ENCODE measurements at places on chromosomes 5 and 9.

DNA sequence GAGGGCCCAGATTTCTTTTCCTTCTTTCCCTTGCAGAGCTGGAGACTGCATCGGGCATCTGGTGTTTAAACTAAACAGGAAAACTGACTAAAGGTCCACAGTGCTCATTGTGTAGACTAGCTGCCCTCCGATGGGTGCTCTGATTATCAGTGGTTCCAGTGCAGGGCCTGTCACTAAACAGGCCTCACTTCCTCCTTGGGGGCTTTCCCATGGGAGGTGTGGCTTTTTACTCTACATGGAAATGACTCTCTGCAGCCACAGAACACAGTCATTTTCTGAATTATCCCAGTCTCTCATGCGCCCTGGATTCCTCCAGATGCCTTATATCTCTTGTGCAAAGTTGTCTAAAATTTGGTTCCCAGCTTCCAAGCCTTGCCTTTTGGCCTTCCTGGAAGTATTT is 199.2 kb downstream of the TRIO start:
- DNase-seq = no peak

GRCh38 chr9:12785260-12785770 is 10.5 kb downstream of the LURAP1L start:
- DNase-seq = no peak

DNA sequence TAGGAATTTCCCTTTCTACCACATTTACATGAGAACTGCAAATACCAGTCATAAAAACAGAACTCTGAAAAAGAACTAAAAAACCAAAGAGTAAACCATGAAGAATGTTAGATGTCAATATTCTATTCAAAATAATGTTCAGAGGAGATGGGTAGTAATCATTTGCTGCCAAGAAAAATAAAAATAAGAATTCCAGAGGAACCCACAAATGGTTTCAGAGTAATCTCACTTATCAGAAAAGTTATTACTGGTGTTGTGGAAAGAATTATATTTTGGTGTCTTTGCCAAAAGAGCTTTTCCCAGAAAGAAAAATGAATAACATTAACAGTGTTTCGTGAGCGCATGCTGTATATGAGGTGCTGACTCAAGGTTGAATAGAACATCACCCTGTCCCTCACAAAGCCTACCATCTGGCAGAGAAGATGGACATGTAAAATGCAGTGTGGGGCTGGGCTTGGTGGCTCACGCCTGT is 35.6 kb downstream of the GPR21 start:
- DNase-seq = no peak

DNA sequence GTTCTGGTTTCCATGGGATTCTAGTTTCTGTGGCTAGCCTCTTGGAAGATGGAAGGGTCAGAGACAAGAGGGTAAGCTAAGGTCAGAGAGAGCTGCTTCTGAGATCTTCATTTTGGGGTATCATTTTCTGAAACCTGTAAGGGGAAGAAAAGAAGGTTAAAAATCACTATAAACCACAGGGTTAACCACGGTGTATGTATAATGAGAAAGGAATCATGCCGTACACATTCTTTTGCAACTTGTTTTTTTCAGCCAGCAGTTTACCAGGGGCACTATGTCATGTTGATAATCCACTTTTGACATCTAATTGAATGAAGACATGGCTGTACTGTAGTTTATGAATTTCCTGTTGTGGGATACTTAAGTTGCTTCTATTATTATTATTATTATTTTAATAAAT is 164.4 kb downstream of the FOCAD start:
- no peak for DNase-seq

- no peak for DNase-seq
Observed at GRCh38 chr5:55636683-55637082, 75.4 kb downstream of the SLC38A9 start.

- no peak for DNase-seq
Observed at GRCh38 chr5:173744551-173744950, 128.1 kb upstream of the BOD1 start.

DNA sequence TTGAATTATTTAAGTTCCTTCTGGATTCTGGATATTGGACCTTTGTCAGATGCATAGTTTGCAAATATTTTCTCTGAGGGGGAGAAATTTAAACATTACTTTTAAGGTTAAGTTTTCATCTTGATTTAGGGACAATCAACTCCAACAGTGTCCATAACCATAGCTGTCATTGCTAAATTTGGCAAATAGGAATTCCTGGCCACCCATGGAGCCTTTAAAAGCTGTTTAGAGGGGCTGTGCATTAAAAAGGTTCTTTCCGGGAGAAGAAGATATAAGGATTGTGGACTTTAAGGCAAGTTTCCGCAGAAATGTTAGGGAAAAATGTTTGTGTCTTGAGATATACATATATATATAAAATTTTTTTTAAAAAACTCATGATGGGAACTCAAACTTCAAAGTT is 339.7 kb downstream of the ADAMTS6 start:
- no peak for DNase-seq

GRCh38 chr5:128483738-128484137 is 54.3 kb downstream of the FBN2 start:
- DNase-seq = no peak

DNA sequence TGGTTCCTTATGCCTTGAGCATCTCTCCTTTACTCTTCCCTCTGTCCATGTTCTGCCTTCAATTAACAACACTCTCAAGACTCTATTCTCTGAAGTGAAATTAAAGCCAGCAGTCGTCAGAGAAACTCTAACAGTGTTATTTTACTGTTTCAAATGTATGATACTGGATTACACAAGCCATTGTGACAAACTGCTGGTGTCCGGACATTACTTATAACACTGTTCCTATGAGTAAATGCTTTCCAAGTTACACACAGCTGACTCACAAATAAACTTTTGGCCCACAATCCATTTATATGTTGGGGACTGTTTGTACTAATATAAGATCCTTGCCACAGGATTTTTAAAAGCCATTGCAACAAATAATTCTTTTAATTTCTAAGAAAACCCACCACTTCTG is 63.2 kb upstream of the GHR start:
- no peak for DNase-seq

DNA sequence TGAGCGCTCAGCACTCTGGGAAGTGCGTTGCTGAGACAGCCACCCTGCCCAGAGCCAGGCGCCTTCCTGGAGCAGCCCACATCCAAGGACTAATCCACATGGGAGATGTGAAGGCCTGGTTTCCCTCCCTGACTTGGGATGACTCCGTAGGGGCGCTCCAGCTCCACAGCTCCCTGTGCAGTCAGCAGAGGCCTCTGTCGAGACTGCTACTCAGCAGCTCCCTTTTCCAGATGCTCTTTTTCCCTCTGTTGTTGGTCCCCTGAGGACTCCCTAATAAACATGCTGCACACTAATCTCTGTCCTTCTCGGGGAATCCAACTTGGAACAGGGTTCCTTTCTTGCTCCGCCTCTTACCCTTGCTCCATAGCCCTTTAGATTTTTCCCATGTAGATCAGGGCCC is 237.3 kb downstream of the ZSWIM6 start:
- DNase-seq = no peak

DNA sequence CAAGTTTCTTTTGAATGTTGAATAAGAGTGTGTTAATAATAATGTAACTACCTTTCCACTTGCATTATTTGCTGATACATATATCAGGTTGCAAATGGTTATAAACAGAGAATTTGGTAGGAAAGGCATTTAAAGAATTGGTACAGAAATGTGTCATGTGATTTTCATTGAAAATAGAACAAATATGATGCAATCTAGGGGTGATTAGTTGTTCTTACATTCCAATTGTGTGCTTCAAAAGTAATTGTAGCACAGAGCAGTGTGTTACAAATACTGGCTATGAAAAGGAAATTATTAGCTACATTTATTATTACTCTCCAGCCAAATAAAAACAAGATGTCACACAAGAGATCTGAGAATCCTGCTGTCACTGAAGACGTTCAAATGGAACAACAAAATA is 61.8 kb upstream of the PRDM9 start:
- no peak for DNase-seq

DNA sequence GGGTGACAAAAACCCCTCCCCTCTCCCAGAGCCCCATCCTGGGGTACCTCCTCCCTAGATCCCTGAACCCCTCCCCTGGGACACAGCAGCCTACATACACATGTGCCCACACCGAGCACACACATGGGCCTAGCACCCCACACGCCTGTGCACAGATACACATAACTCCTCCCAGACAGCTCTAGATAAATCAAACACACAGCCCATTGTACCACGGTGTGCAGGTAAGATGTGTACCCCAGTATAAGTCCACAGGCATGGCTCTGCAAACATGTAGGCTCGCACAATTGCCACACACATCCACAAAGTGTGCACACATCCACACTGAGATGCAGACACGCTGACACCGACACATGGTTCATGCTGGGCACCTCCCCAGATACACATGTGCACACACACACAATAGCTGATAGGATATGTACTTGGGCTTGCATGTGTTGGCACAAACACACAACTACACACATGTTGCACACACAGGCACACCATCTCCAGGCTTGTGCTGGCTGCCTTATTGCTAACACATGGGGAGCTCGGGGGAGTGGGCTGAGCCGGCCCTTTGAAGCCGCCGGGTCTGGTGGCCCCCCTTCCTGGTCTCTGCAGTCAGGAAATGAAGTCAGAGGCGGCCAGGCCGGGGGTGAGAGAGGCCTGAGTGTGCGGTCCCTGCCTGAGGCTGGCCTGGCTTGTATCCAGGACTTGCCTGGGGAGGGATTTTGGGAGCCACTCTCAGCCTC is 30.2 kb downstream of the GOLGA2 start:
- DNase-seq = no peak

GRCh38 chr5:132747616-132748440 is 602 bp downstream of the CCNI2 start:
- no peak for DNase-seq

DNA sequence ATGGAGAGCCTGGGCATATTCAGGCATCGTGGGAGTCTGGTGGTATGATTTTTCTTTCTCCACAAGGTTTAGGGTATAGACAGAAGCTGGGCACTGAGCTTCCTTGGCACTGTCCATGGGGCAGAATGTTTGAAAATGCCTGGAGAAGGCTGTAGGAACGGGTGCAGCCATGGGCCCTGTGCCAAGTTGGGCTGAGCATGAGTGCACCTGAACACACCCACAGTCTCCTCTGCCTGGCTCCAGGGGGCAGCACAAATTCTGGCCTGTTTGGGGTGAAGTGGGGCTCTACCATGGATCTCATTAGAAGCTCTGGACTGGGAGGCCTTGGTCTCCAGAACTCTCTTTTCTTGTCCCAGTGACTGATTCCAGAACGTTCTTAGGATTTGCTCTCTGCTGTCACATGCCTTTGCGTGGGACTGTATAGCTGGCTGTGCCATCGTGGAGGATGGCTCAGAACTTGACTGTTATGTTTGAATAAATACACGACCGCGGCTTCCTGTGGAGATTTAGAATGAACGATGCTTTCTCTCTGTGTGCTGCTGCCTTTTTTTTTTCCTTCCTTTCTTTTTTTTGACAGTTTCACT is 229.8 kb downstream of the FANCC start:
- no peak for DNase-seq

DNA sequence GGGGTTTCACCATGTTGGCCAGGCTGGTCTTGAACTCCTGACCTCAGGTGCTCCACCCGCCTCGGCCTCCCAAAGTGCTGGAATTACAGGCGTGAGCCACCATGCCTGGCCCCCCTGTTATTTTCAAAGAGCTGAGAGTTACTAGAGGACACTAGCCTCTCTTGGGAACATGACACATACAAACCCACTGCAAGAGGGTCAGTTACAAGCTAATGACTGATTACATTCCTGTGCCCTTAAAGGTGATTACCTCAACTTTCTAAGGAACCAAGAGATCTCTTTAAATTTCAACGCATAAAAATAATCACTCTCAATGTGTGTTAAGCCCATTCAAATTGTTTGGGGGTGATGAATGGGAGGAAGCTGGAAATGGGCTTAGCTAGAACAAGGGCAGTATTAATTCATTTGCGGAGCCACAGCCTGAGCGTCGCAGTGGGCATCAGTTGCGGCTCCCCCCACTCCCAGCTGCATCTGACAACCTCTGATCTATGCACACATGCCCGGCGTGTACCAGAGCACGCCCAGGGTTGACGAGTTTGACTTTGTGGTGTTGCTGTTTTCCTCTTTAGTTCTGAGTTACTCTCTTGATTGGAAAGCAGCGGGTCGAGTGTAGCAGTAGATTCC is 146.9 kb downstream of the GOLPH3 start:
- DNase-seq = no peak

DNA sequence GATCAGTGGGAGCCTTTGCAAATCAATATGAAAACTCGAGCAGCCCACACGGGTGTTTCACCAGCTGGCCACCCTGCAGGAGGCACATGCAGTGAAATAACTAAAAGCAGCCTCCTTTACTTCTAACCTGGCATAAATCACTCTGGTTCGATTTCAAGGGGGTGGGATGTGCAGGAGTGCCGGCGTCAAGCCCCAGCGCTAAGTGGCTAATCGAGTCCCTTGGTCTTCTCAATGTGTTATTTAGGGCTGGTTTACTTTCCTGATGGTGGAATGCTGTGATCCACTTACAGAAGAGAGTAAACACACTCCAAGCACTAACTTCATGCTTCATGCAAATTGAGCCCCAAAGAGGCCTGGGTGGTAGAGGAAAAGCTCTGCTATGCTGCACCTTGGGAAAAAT is 109.4 kb downstream of the TMEM174 start:
- DNase-seq = no peak

DNA sequence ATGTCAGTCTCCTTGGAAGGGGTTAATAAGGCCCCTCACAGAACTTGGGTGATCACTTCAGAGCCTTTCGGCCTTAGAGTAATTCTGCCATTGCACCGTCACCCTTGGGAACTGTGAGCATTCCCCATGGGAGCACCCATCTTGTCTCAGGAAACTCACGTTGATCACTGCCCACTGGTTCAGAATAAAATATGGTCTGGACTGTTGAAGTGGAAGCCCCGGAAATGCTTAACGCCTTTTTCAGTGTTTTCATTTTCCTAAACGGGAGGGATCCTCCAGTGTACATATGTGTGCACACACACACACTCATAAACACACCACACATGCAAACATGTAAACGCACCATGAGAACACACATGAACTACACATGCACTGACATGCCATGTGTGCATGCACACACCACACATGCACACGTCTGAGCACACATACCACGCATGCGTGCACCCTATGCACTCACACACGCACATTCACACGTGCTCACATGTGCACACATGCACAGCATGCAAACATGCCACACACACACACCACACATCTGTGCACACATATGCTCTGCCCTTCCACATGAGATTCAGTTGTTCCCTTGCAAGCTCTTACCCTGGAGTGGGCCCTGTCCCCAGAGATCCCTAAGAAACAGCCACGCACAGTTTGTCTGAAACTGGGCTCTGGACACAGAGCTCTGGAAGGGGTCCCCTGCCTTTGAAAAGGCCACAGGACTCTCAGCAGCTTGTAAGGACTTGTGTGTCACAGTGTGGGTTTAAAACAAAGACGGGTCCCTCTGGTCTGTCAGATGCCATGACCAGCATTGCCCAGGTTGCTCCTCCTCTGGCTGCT is 17.0 kb downstream of the MRPL36 start:
- DNase-seq = no peak

DNA sequence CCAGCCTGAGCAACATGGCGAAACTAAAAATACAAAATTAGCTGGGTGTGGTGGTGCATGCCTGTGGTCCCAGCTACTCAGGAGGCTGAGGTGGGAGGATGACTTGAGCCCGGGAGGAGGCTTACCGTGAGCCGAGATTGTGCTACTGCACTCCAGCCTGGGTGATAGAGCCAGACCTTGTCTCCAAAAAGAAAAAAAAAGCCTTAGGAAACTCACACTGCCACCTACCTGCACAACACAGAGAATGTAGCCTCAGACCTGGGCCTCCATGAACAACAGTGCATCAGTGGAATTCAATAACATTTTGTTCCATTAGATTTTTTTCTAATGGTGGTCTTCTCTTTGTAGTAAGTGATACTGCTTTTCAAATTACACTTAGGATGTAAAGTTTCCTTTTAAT is 63.8 kb upstream of the RARS1 start:
- DNase-seq = no peak

Measured in stimulated activated CD8-positive, alpha-beta memory T cell treated with anti-CD3 and anti-CD28 coated beads, Interleukin-4, amount 100 ng/mL, for 1 hour (primary cell).